ENCODE measurements at places on chromosomes 11 and 22.

GRCh38 chr11:128929468-128929867 is 13.2 kb downstream of the TP53AIP1 start:
- DNase-seq, result peak; percentile 46

- DNase-seq, result peak; percentile 71
These were observed 17.3 kb downstream of the APOL2 start for GRCh38 chr22:36221799-36222751.

DNA sequence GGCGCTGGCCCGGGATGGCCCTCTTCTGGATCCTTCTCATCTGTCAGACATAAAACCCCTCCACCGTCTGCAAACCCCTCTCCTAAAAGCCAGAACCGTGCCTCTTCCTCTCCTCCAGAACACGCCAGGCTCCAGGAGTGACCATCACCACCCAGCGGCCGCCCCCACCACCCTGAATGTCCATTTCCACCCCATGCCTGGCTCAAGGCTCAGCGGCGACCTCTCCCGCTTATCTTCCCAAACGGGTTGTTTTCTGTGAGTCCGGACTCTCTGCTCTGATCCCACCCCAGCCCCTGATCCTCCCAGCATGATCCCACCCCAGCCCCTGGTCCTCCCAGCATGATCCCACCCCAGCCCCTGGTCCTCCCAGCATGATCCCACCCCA is 37.6 kb downstream of the CELSR1 start:
- DNase-seq, result no peak

DNA sequence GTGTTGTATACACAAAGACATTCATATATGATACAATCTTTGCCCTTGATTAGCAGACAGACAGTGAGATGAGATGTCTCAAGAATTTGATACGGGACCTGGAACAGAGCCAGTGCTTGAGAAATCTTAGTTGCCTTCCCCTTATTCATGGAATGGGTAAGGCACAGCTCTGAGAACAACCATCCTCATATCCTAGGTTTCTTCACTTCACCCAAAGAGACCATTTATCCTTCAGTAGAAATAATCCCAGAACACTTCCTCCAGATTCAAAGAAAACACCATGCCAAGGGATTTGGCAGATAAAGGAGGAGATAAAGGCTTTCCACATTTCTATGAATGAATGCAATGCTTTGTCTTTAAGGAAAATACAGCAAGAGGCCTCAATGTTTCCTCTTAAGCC is 8.8 kb upstream of the IZUMO1R start:
- no peak for DNase-seq

- no peak for DNase-seq
These were observed 699 bp upstream of the SDF2L1 start for GRCh38 chr22:21641417-21641788.

GRCh38 chr11:67561971-67562619 is 21.5 kb upstream of the GSTP1 start:
- no peak for DNase-seq

GRCh38 chr22:35611891-35612576 is 5.1 kb downstream of the MB start:
- no peak for DNase-seq

GRCh38 chr11:34358728-34359547 is 1.1 kb upstream of the ABTB2 start:
- peak; percentile 76 for DNase-seq

GRCh38 chr22:43999378-43999777 is 24.7 kb upstream of the PARVB start:
- DNase-seq, result no peak

DNA sequence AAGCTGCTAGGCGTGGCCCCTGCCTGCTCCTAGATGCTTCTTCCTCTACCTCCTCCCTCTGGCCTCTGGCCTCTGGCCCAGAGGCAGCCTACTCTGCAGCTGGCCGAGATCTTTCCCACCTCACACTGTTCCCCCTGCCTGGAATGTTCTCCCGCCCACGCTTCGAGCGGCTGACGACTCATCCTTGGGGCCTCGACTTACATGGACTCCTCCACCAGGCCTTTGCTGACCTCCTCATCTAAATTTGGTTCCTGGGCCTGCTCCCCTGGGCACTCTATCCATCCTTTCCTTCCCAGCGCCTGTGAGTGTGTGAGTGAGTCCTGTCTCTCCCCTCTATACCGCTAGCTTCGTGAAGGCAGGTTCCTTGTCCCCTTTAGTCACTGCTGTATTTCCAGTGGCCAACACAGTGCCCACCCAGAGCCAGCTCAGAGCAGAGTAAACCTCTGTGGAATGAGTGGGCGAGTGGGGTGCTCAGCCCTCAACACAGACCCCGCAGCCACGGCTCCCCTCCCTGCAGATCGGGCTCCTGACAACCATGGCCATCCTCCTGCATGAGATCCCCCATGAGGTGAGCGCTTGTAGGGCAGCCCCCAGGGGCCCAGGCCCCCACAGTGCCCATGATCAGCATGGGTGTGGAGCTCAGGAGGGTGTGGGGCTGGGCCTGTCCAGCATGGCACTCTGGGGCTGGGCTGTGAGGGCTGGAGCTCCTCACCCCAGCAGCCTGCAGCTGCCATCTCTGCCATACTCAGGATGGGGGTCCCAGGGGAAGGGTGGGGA is 5.7 kb downstream of the SLC39A13 start:
- no peak for DNase-seq
